Fibroblast of lung (primary cell): ENCODE measurements at places on chromosomes 1 and 21. TPM values are rescaled to one million over a fixed set of nuclear protein-coding genes. Genes with fewer than 3 reads are reported as not detected.

BRINP2 gene
- 0.02 and 0.21 TPM in 2 replicates for polyA plus RNA-seq

GRCh38 chr1:55124470-55124869, 85.1 kb downstream of the PCSK9 start:
- H3K4me3 ChIP-seq: no peak overlapping the region
- no peak for DNase-seq
- no peaks in the 10 kb centered on the region for H3K27me3 ChIP-seq
- H3K27ac ChIP-seq: no peak overlapping the region
- peaks cover 6% of the 10 kb centered on the region for H3K36me3 ChIP-seq

- H3K4me3 ChIP-seq: no peak overlapping the region
- no peak overlapping the region for H3K27ac ChIP-seq
- no peaks in the 10 kb centered on the region for H3K4me1 ChIP-seq
- H3K36me3 ChIP-seq: no peaks in the 10 kb centered on the region
- no peaks in the 10 kb centered on the region for H3K27me3 ChIP-seq
- DNase-seq: no peak
Measured at GRCh38 chr1:218890451-218890850, 283.2 kb upstream of the LYPLAL1 start.

DNA sequence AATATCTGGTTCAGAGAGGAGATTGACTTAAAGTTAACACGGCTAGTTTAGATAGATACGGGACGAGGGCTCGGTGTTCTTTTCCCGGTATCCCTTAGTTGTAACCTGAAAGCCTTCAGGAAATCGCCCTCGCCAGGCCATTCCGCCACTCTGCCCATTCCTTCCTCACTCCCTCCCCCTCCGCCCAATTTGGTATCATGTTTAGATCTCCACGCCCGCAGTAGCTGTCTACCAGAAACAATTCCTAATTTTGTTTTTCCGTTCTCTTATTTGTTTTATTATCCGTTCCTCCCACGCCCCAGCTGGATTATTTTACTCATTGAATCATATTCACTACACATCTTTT, 685 bp upstream of the VAMP4 start:
- peaks cover 16% of the 10 kb centered on the region for H3K4me1 ChIP-seq
- peak; percentile 54 for DNase-seq
- peak overlapping the region; percentile 93 for H3K27ac ChIP-seq
- peak overlapping the region; percentile 85 for H3K4me3 ChIP-seq

GRCh38 chr1:38586993-38587646, 272.5 kb downstream of the RRAGC start:
- no peaks in the 10 kb centered on the region for H3K36me3 ChIP-seq
- DNase-seq: no peak
- H3K27ac ChIP-seq: no peak overlapping the region
- H3K4me1 ChIP-seq: no peaks in the 10 kb centered on the region
- no peak overlapping the region for H3K4me3 ChIP-seq

DNA sequence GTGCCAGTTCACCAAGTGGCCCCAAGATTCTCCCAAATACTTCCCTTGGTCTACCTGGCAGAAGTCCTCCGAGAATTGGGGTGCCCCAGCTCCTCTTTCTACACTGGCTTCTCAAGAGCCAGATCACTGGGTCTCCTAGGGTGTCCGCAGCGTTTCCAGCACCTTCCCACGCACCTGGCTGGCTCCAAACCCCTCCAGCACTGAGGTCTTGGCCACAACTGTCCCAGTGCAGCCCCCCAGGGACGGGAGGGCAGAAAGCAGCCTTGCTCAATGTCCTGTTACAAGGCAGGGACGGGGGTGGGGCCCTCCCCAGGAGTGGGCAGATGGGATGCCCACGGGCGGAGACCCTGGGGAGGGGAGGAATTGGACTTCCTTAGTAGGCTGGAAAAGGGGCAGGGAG, 1.1 kb downstream of the ECE1 start:
- no peak for DNase-seq
- peaks cover 17% of the 10 kb centered on the region for H3K4me1 ChIP-seq
- H3K27me3 ChIP-seq: no peaks in the 10 kb centered on the region

GRCh38 chr1:40676501-40676900, 11.0 kb upstream of the RIMS3 start:
- no peak overlapping the region for H3K4me3 ChIP-seq
- no peaks in the 10 kb centered on the region for H3K36me3 ChIP-seq
- no peaks in the 10 kb centered on the region for H3K27me3 ChIP-seq
- H3K27ac ChIP-seq: no peak overlapping the region

- H3K4me1 ChIP-seq: no peaks in the 10 kb centered on the region
- DNase-seq: no peak
- H3K27me3 ChIP-seq: peaks cover 7% of the 10 kb centered on the region
- H3K4me3 ChIP-seq: no peak overlapping the region
Measured at GRCh38 chr1:3609016-3609768, 2.1 kb downstream of the MEGF6 start.

GRCh38 chr1:186605762-186606350, 74.4 kb downstream of the PTGS2 start:
- DNase-seq: peak; percentile 50
- no peaks in the 10 kb centered on the region for H3K36me3 ChIP-seq
- H3K4me1 ChIP-seq: no peaks in the 10 kb centered on the region
- H3K4me3 ChIP-seq: no peak overlapping the region

GRCh38 chr1:28279721-28280120, 20.4 kb downstream of the SESN2 start:
- no peak for DNase-seq
- no peak overlapping the region for H3K27ac ChIP-seq
- no peaks in the 10 kb centered on the region for H3K27me3 ChIP-seq

PLA2G4A gene
- polyA plus RNA-seq: 2.8 and 5.8 TPM in 2 replicates

LENEP gene
- not detected in 2 replicates for polyA plus RNA-seq

SPRR2E gene
- polyA plus RNA-seq: not detected in 2 replicates

TMPRSS2 gene
- polyA plus RNA-seq: not detected in 2 replicates

- no peak overlapping the region for H3K4me3 ChIP-seq
- no peaks in the 10 kb centered on the region for H3K36me3 ChIP-seq
- H3K27me3 ChIP-seq: no peaks in the 10 kb centered on the region
- no peaks in the 10 kb centered on the region for H3K4me1 ChIP-seq
- no peak overlapping the region for H3K27ac ChIP-seq
Measured at GRCh38 chr1:61428146-61428545, 296.8 kb downstream of the TM2D1 start.

DNA sequence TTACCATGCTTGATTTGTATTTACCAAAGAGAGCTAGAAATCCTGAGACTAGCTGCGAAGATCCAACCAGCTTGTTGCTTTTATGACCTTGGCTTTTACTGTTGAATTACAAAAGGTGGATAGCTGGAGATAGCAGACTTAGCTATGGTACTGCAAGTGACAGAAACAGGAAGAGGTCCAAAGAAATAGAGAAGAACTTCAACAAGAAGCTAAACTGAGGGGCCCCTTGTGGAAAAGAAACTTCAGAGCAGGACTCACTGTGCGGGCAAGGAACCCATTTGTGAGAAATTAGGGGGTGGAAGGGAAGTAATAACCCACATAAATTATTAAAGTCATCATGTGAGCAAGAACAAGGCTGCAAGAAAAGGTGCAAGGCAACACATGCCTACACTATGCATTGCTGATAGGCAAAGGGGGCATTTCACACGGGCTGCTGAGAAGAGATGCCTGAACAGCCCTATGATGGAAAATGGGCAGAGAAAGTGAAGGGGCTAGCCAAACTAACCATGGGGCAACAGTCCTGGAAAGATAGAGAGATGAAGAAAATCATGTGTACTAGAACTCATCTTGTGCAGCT, 116.6 kb upstream of the PRDX6 start:
- DNase-seq: no peak
- H3K4me3 ChIP-seq: no peak overlapping the region
- no peaks in the 10 kb centered on the region for H3K36me3 ChIP-seq
- no peaks in the 10 kb centered on the region for H3K27me3 ChIP-seq

DHCR24 gene
- polyA plus RNA-seq: 217 and 314 TPM in 2 replicates

DNA sequence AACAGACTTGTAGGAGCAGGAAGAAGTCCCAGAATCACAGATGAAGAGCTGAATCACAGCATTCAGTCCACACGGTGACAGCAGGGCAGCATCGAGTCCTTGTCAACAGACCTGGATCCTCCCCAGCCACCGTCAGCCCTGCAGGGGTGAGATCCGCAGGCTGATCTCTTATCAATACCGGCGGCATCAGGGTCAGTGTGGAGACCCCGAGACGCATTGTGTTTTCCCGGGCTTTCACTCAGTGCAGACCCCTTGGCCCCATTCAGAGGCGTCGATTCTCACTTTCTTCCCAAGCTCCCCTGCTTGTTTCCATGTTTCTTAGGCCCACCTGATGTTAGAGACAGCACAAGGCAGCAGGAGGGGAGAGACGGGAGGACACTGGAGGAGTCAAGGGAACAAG, 609.6 kb downstream of the PTPRU start:
- no peaks in the 10 kb centered on the region for H3K36me3 ChIP-seq
- no peak for DNase-seq
- no peak overlapping the region for H3K4me3 ChIP-seq
- H3K4me1 ChIP-seq: no peaks in the 10 kb centered on the region

DNA sequence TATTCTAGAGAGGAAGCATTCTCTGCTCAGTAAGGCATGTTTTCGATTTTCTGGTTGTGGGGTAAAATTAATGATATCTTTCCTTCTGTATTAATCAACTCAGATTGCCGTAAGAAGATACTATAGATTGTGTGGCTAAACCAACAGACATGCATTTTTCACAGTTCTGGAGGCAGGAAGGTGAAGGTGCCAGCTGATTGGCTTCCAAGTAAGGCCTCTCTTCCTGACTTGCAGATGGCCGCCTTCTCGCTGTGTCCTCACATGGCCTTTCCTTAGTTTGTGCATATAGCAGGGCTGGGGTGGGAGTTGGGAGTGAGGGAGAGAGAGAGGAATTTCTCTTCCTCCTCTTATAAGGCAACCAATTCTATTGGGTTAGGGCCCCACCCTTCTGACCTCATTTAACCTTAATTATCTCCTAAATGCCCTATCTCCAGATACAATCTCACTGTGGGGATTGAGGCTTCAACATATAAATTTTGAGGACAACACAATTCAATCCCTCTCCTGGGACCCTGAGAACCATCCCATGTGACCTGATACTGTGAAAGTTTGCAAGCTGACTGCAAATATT, 52.3 kb upstream of the MRPS6 start:
- no peaks in the 10 kb centered on the region for H3K27me3 ChIP-seq
- no peaks in the 10 kb centered on the region for H3K36me3 ChIP-seq
- no peak for DNase-seq
- H3K27ac ChIP-seq: no peak overlapping the region

- H3K4me1 ChIP-seq: no peaks in the 10 kb centered on the region
- H3K36me3 ChIP-seq: no peaks in the 10 kb centered on the region
- H3K27me3 ChIP-seq: no peaks in the 10 kb centered on the region
- no peak for DNase-seq
- no peak overlapping the region for H3K4me3 ChIP-seq
Measured at GRCh38 chr1:157781048-157781447, 4.1 kb upstream of the FCRL2 start.

GRCh38 chr1:15316510-15316909, 69.5 kb downstream of the FHAD1 start:
- DNase-seq: no peak
- no peak overlapping the region for H3K4me3 ChIP-seq
- no peak overlapping the region for H3K27ac ChIP-seq
- peaks cover 2% of the 10 kb centered on the region for H3K27me3 ChIP-seq
- H3K36me3 ChIP-seq: no peaks in the 10 kb centered on the region
- H3K4me1 ChIP-seq: no peaks in the 10 kb centered on the region

DNA sequence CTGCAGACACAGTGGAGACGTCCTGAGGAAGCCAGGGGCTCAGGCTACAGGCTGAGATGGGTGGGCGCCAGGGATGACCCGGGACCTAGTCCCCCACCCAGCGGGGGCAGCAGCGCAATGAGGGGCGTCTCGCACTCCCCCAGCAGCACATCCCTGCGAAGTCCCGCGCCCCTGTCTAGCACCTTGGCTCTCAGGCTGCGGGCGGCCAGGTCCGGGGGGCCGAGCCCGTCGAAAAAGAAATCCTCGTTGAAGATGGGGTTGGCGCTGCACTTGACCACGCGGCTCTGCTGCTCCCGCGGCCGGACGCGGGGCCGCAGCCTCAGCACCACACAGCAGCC, 1.8 kb downstream of the C2CD4D start:
- no peaks in the 10 kb centered on the region for H3K4me1 ChIP-seq
- no peaks in the 10 kb centered on the region for H3K36me3 ChIP-seq
- no peak for DNase-seq
- H3K27me3 ChIP-seq: peaks cover 46% of the 10 kb centered on the region
- no peak overlapping the region for H3K4me3 ChIP-seq
- H3K27ac ChIP-seq: no peak overlapping the region

DNA sequence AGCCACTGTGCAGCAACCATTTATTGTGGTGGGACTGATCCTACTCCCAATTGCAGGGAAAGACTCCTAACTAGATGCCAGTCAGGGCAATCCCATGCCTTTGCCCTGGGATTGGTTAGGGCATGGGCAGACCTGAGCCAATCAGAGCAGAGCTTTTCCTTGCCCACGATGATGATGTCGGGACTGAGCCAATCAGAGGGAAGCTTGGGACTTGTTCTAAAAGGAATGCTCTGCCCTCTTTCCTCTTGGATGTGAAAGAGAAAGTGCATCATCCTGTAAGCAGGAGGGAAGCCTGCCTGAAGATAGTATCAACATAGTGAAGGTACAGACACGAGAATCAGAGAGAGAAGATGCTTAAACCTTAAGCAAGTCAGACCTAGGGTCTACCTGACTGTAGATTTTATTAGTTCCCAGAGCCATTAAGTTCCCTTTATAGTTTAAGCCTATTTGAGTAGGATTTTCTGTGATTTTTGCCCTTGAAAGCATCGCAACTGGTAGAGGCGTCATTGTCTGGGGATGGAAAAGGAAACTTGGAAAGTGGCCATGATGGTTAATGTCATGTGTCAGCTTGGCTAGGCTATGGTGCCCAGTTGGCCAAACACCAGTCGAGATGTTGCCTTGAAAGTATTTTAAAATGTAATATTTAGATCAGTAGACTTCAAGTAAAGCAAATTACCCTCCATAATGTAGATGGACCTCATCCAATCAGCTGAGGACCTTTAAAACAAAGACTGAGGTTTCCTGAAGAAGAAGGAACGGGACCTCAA, 19.9 kb downstream of the IRF2BP2 start:
- peaks cover 3% of the 10 kb centered on the region for H3K4me1 ChIP-seq
- H3K27ac ChIP-seq: no peak overlapping the region
- DNase-seq: no peak
- no peak overlapping the region for H3K4me3 ChIP-seq

DNA sequence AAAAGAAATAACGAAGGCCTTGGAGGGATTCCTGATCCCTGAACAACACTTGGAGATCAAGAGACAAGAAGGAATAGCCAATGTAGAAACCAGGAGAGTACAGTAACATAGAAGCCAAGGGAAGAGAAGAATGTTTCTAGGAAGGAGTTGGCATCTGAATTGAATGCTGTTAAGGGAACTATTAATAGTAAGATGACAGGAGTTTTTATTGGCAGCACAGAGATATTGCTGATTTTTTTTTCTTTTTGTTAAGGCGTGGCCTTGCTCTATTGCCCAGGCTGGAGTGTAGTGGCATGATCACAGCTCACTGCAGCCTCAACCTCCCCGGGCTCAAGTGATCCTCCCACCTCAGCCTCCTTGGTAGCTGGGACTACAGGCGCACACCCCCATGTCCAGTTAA, 9.6 kb upstream of the SFT2D2 start:
- no peaks in the 10 kb centered on the region for H3K4me1 ChIP-seq
- H3K36me3 ChIP-seq: no peaks in the 10 kb centered on the region
- no peak overlapping the region for H3K27ac ChIP-seq
- peaks cover 2% of the 10 kb centered on the region for H3K27me3 ChIP-seq
- no peak for DNase-seq
- H3K4me3 ChIP-seq: no peak overlapping the region
